A375 (cell line): ENCODE measurements at places on chromosomes 1 and 21. TPM values are rescaled to one million over a fixed set of nuclear protein-coding genes. Genes with fewer than 3 reads are reported as not detected.

PKLR gene
- 0.03 TPM in 1 of 2 replicates, not detected in the other for total RNA-seq

BACE2 gene
- total RNA-seq, result 64.2 and 65.8 TPM in 2 replicates

BEST4 gene
- total RNA-seq, result not detected in 2 replicates

A3GALT2 gene
- total RNA-seq, result 0.34 and 1.1 TPM in 2 replicates

C1orf141 gene
- not detected in 2 replicates for total RNA-seq
